ENCODE measurements at places on chromosomes 13 and 19.

DNA sequence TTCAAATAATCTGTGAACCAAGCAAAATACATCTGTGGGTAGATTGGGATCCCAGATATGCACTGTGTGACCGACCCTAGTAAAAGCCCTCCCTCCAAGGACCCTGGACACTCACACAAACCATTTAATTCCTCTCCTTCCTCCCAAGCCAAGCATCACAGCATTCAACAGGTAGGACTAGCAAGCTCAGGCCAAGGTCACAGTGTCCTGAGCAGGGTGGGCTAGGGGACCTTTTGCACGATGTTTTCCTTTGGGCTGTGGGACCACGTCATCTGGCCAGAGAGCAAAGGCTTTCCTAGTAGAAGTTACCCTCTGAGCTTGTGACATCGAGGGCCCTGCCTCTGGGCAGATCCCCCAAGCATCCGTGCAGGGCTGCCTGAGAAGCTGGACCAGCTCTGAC, 297.6 kb upstream of the ZNF507 start:
- no peak for DNase-seq

GRCh38 chr19:42409477-42409876, 17.7 kb downstream of the LIPE start:
- no peak for DNase-seq

DNA sequence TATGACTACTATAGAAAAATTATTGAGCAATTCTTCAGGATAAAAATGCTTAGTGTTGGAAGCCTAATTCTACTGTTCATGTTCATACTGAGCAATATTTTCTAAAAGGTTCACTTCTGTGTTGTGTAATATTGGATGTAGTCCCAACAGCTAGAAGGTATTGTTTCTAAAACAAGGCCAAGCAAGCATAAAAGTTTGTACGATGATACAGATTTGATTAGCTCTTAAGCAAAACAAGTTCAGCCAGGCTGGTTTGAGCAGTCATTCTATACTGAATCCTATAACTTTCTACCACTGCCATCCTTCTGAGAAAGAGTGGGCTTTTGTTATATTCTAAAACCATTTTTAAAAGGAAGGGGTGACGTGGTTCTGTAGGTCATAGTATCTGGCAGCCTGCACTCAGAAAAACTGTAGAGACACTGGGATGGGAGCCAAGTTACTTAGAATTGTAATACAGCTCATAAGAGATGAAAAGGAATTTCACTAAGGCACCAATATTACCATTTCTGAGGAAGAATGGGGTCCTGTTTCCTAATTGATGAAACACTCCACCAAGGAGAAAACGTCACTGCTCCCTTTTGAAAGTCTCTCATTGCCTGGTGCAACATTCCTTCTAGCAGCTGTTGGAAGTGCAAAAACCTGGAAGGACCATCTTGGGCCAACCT, 275.0 kb upstream of the DACH1 start:
- DNase-seq: no peak

DNA sequence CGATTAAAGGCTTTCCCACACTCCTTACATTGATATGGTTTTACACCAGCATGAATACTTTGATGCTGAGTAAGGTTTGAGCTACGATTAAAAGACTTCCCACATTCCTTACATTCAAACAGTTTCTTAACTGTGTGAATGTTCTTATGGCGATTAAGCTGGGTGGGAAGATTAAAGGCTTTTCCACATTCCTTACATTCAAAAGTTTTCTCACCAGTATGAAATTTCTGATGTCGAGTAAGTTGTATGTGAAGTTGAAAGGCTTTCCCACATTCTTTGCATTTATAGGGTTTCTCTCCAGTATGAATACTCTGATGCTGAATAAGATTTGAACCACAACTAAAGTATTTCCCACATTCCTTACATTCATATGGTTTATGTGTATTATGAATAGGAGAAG, 20.0 kb downstream of the ZNF780B start:
- no peak for DNase-seq

DNA sequence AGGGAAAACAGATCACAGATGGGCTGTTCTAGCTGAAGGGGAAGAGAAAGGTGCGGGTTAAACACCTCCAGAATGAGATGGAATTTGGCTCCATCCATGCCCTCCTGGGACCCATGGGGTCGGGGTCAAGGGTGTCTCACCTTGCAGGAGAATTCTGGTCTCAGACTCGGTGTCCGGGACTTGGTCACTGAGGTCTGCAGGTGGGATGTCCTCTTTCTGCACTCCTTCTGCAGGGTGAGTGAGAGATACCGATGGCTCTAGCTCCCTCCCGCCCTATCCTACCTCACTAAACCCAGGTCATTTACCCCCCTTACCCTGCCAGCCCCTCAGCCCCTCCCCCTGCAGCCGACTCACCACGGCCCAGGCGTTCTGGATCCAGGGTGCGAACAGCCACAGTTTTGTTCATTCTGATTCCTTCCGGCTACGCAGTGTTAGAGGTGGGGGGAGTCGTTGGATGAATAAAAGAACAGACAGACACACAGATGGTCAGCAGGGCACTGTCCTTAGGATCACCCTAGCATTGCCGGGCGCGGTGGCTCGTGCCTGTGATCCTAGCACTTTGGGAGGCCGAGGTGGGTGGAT, 24.1 kb downstream of the C3 start:
- no peak for DNase-seq

DNA sequence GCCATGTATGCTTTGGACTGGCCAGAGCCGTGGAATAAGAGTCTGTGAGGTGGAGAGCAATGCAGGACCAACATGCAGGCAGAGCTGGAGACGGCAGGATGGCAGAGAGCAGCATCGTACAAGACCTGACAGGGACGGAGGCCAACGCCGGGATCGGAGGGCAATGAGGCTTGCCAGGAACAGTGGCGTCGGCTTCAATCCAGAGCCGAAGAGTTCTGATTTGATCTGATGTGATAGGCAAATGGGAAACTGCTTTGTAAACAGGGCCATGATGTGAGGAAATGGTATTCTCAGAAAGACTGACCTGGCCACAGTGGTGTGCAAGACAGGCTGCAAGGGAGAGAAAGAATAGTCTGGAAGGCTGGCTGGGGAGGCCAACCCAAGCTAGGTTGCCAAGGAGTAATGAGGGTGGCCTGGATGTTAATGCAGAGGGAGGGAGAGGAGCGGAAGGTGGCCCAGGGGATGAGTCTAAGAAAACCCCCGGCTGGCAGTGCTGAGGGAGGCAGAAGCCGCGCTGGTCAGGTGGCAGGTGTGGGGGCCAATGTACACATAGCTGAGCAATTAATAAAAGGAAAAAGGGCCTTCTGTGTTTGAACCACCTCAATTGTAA, 26.7 kb downstream of the RCBTB2 start:
- no peak for DNase-seq

DNA sequence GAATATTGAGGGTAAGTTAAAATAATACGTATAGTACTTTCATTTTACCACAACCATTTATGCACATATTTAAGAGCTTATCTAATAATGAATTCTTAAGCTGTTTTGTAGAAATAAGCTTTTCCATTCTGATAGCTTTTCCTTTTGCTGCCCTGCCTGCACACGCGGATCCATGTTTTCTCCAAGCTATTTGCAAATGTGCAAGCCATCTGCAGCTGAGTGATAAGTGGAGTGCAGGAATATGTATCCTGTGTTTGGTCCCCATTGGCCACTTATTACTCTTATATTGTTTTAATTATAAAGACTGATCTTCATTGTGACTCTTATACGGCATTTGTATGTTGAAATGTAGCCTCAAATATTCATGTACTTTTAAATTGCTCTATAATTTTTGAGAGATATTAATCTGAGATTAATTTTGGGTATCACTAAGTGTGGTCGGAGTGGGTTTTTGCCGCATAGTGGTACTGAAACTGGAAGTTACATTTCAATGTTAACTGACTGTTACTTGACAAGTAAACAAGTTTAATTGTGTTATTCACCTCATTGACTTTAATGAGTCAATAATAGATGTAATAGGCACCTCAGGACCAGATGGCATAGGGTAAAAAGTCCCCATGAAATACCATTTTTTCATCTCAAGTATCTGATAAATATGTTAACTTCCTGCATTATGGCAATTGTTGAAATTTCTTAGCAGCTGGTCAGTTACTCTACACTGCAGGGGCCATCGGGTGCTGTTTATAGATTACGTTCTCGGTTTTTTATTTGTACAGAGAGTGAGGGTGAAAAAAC, 1567.4 kb downstream of the EFNB2 start:
- no peak for DNase-seq

DNA sequence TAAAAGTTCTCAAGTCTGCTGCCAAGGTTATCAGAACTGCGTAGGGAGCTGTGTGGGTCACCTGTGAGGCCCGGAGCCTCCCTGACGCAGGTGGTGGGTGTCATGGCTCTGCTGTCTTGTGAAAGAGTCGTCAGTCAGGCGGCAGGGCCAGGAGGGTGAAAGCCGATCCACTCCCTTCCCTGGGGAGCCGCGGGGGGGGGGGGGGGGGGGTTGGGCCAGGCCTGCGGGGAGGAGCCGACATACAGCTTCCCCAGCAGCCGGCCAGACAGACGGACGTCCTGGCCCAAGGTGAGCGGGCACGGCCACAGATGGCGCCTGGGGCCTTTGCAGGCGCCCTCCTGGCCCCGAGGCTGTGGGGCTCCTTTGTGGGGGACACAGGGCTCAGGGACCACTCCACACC, 12.4 kb downstream of the SBNO2 start:
- no peak for DNase-seq

DNA sequence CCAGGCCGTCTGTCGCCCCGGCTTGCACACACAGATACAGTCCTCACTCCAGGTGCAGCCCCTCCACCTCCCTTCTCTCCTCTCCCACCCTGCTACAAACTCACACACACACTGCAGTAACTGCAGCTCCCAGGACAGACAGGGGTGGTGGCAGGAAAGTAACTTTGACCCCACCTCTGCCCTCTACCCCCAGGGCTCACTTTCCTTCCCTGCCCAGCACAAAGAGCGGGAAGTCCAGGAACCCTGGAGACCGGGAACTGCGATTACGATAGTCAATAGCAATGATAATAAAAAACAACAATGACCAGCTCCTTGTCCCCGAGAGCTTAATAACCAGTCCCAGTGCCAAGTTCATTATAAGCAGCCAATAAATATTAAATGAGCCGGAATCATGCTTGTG, at the start of gene CEACAM20:
Gene CEACAM20, minus strand, starts transcription at position 140 of the 400 bp plus-strand sequence. CDS start 166 bp downstream, outside the sequence.
- DNase-seq: no peak

- no peak for DNase-seq
These were observed 8.6 kb downstream of the PPP5C start for GRCh38 chr19:46355234-46356148.

- no peak for DNase-seq
These were observed 5.1 kb downstream of the GRK1 start for GRCh38 chr13:113672002-113672651.

- no peak for DNase-seq
These were observed 1227.7 kb downstream of the EFNB2 start for GRCh38 chr13:105307776-105308175.

- no peak for DNase-seq
These were observed at the start of gene CYP4F12 for GRCh38 chr19:15672580-15673175. TSS of gene CYP4F12 (plus strand) at chr19:15673087. CDS start at chr19:15673530, 443 bp downstream.

GRCh38 chr13:112174476-112175110, 107.6 kb downstream of the SOX1 start:
- DNase-seq: no peak

GRCh38 chr13:39879286-39880035, 224.0 kb downstream of the COG6 start:
- no peak for DNase-seq

DNA sequence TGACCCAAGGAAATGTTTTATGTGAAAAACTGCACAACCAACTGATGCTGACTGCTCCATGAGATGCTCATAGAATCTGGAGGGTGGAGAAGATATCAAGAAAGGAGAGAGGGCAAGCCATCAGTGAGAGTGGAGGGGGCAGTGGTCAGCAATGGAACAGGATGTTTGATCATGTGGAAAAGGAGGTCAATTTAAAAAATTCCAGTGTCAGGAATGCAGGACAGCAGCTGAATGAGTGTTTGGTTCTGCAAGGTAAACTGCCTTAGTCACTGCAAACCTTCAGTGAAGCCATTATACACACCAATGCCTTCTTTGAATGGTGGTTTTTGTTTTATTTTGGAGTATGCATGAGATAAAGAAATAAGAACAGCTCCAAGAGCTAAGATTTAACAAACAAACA, 121.5 kb downstream of the FGF14 start:
- no peak for DNase-seq

- no peak for DNase-seq
These were observed 98.3 kb downstream of the SLC7A1 start for GRCh38 chr13:29497137-29497654.

DNA sequence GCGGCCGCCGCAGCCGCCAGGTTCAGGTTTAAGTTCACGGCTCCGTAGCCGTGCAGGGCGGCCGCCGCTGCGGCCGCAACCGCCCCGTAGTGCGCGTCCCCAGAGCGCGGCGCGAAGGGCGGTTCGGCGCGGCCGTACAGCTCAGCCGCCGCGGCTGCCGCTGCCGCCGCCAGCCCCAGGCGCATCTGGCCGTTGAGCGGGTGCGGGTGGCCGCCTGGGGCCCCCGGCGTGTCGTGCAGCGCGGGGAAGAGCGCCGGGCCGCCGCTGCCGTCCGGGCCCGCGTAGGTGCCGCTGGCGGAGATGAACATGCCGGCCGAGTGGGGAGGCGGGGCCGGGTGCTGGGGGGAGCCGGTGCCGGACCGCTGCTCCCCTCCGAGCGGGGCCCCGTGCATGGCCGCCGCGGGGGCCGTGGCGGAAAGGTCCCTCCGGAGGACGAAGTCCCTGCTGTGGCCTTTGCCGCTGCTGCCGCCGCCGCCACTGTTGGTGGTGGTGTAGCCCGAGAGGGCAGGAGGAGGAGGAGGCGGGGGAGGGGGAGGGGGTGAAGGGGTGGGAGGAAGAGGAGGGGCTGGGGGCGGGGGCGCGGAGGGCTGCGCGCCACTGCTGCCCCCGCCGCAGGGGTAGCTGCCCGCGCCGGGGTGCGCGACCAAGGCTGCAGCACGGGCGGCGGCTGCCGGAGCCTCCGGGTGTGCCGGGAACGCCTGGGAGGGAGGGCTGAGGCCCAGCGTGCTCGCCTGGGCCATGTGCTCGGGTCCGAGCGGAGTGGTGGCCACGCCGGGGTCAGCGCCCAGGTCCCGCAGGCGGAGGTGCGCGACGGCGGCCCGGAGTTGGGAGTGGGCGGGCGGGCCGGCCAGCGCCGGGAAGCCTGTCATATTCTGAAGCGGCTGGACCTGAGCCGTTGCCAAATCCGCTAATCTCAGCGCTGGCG, 654 bp downstream of the ZIC5 start:
- no peak for DNase-seq

GRCh38 chr13:52892925-52893324, 44.5 kb upstream of the PCDH8 start:
- DNase-seq: no peak

- DNase-seq: no peak
These were observed 290.0 kb downstream of the PCDH9 start for GRCh38 chr13:66940113-66940512.
